ENCODE measurements at places on chromosomes 6 and 20.
A peak's percentile ranks its signal among the peaks of the same experiment; 100 is the strongest.

DNA sequence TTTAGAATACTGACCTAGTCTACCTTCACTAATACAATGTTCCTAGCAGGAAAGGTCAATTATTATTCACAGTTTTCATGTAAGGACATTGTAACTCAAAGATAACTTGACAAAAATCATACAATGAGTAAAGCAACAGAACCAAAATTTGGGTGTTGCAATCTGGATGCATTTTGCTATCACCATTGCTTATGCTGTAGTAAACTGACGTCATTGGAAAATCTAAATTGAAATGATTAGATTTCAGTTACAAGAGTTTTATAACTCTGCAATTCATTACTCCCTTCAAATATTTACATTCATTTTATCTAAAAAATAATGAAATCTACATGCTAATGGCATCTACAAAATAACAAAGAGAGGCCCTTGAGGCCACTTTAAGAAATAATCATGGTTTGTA, 147.0 kb downstream of the TENT5A start:
- no peak for DNase-seq

DNA sequence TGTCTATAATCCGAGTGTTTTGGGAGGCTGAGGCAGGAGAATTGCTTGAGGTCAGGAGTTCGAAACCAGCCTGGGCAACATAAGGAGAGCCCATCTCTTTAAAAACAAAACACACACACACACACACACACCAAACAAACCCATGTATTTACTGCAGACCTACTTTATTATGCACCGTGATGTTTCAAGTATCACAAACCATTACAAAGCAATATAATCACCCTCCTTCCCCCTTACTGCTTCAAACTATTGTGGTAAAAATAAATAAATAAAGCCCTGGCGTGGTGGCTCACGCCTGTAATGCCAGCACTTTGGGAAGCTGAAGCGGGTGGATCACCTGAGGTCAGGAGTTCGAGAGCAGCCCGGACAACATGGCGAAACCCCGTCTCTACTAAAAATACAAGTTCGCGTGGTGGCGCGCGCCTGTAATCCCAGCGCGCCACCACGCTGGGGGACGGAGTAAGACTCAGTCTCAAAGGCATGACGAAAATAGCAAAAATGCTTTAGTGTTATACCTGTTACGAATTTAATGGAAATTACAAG, 1.5 kb downstream of the TBCC start:
- no peak for DNase-seq

GRCh38 chr6:41161380-41161779, 1.5 kb downstream of the TREM2 start:
- DNase-seq, result no peak

DNA sequence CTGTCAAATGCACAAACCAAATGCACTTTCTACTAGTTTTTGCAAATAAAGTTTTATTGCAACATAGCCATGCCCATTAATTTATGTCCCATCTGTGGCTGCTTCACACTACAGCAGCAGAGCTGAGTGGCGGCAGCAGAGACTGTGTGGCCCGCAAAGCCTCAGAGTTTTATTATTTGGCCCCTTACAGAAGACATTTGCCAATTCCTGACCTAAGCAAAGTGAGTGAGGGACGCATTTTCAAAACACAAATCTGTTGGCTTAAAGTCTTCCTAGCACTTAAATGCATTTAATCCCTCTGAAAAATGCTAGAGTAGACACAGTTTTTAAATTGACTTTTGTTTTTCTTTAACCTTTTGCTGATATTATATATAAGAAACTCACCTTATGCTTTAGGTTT, 126.4 kb downstream of the PHACTR3 start:
- DNase-seq, result no peak

DNA sequence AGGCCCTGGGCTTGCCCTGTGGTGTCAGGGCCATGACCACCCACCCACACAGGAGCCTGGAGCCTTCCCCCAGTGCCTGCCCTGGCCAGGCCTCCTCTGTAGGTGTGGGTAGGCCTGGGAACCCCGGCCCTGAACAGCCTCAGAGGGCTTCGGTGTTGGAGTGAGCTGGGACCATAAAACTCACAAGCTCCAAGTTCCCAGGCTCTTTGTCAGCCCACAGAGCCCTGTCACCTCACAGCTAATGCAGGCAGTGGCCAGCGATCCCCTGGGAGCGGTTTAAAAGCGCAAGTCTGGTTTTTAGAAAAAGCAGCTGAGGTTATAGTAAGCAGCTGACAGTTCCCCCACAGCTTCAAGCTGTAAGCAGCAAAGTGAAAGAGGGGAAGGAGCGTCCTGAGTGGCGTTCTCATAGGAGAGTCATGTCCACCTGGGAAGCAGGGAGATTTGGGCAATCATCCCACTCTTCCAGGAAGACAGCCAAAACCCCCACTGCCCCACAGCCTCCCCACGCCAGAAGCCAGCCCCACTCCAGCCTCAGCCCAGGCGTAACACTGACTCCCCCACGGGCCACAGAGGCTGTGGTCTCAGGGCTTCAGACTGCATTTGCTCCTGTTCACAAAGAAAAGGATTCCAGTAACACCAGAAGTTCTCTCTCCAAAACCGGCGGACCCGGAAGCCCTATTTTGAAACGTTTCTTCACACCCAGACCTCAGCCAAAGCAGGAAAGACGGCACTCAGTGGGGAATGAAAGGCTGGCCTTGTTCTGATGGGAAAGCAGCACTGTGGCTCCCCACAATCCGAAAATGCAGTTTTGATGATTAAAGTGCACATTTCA, 34.3 kb upstream of the FOXC1 start:
- DNase-seq, result no peak

GRCh38 chr6:42387336-42387735, 64.4 kb downstream of the TRERF1 start:
- DNase-seq, result no peak

GRCh38 chr20:61366914-61367313, 114.9 kb downstream of the CDH4 start:
- no peak for DNase-seq

DNA sequence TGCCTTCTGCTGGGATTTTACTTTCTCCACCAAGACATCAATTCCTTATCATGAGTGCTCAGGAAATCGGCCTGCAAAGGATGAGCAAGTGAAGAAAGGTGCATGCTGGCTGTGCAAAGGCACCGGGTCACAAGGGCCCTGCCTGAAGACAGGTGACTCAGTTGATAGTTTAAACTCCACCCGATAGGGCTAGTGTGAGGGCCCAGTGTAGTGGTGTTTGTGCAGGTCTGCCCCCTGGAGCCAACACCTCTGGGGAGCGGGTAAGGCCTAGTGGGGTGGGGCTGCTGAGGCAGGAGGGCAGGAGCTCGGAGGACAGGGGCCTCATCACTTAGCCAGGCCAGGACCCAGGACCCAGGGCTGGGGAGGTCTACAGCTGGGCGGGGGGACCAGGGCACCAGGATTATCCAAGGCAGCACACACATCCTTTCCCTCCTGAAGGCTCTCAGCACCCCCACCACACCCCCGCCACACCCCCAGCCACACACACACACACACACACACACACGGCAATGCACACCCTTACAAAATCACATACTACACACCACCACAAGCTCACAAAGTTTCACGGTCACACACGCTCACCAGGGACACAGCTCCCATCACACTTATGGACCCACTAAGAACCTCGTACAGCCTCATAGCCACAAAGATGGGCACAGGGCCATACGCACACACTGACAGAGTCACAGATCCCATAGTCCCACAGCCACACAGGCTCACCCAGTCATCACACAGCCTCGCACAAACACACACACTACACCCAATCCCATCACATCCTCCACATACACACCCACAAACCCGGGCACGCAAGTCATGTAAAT, 75.4 kb downstream of the GRM4 start:
- no peak for DNase-seq

DNA sequence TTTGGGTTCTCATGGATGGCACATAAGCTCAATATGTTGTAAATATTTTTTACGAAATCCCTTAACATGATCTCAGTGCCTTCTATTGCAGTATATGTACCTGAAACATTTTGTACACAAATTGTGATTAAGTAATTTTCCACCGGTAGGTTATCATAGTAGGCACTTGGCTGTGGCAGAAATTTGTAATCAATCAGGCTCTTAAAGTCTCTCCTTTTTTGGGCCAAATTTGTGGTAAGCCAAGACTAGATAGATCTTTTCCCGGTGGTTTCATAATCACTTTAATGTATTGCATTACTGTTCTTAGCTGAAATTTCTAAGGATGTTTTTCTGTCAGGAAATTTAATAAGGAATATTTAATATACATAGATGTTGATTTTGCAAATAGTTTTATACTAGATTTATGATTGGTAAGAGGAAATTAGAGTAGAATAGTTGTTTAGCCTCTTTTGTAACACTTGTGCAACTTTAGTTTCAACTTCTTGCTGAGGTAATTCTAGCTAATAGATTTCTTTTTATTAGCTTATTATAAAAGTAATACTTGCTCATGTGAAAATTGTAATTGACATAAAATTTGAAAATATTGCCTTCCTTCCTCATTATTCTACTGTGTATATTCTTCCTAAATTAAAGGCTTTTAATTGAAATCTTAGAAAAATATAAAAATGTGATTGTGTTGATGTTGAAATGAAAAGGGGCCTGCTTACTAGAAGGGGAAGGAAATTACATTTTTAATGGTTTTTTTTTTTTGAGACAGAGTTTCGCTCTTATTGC, 3.2 kb downstream of the PCMT1 start:
- DNase-seq, result no peak

- DNase-seq, result no peak
Observed at GRCh38 chr20:53617791-53618489, 24.3 kb upstream of the ZNF217 start.

DNA sequence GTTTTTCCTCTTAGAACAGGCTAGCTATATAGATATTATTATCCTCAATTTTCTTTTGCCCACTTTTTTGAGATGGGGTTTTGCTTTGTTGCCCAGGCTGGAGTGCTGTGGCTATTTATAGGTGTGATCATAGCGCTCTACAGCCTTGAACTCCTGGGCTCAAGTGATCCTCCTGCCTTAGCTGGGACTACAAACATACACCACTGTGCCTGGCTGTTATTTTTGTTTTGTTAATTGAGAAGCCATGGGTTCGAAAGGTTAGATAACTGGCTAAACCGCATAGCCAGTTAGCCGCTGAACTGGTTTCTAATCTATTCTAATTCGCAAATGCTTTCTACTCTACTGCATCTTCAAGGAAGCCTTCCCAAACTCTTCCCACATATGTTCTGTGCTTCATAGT, 425.8 kb downstream of the CDKAL1 start:
- DNase-seq, result no peak

DNA sequence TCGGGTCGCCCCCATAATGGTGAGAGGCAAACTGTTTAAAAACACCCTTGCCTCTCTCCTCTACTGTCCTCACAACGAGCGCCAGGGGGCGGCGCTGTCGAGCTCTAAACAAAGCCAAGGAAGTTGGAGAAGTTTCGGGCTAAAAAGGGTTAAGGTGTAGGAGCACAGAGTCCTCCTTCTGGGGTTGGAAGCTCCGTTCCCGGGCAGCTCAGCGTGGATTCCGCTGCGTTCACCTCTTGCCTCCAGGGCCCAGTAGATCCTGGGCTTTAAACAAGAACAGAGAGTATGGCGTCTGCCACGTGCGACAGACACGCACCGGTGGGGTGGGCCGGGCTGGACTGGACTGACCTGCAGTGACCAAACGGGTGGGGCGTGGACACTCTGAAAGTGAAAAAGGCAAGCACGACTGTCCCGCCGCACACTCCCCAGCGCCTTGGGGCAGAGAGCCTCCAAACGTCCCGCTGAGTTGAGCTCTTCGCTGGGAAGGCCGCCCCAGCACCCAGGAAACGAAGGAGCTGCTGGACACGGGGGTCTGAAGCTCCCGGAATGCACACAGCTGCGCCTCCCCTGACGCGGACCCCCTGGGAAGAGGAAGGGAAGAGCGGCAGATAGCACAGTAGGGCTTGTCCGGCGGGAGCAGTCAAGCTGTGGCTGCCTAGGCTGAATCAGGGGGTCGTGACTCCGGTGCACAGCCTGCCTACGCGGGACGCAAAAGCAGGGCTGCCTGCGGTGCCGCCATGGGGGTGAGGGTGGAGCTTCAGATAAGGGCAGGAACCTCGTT, 1.6 kb upstream of the THBD start:
- DNase-seq, result no peak

DNA sequence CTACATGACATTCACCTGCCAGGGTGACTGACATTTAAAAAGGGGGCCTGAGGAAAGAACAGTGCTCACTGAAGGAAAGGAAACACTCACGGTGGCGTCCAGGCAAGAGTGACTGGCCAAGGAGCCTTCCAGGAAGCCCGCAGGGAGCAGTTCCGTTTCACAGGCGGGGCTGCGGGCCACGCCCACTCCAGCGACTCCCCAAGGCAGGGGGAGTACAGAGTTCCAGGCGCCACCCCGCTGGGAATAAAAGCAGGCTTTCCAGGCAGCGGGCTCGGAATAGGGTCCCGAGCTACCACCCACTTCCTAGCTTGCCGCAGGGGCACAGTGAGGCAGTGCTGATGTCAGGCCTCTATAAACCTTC, 34.2 kb downstream of the PKIG start:
- DNase-seq, result no peak

DNA sequence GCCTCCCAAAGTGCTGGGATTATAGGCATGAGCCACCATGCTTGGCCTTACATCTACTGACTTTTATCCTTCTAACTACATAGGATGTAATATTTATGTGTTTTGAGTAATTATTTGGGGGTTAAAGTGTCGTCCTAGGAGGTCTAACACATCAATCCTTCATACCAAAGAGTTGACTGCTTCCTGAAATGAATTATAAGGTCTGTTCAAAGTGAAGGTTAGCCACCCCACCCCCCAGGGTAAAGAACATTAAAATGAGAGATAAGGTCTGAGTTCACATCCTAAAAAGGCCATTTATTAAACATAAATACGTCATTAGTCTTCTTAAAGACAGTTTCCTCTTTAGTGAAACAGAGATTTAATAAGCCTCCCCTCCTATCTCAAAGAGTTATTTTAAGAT, 33.8 kb downstream of the TNFAIP3 start:
- no peak for DNase-seq

GRCh38 chr20:43914311-43915210, at the start of gene TOX2:
TSS of gene TOX2 (plus strand) at chr20:43914852. CDS start at chr20:43914892, 40 bp downstream.
- peak; percentile 70 for DNase-seq

DNA sequence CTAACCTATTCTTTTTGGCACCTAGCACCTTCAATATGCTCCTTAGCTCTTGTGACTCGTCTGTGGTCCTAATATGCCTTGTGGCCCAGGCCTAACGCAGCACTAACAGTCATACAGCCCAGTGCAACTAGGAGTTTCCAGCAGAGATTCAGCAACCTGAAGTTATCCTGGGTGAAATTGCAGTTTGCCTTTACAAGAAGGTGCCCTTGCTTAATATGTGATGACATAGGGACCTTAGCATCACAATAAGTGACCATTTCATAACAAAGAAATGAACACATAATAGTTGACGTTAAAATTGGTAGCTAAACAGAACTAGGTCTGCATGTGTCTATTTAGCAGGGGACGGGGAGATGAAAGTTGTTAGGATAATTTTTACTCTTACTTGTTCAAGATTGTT, 10.1 kb downstream of the FIG4 start:
- no peak for DNase-seq

DNA sequence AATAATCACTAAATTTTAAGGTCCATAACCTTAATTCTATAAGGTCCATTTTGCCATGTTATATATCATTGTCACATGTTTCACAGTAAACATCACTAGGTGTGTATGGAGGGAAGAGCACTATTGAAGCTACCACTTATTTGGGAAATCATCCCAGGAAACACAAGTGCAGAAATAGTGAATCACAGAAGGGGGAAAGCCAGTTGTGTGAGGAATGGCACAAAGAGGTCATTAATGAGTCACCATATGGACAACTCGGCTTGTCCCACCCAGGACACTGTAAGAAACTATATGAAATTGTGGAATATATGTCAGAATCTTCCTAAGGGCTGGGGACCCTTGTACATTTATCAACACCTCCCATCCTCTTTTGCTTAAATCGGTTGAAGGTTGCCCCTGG, 13.7 kb downstream of the BTN3A1 start:
- no peak for DNase-seq

- DNase-seq, result no peak
Observed at GRCh38 chr6:149313070-149313469, 4.4 kb upstream of the TAB2 start.

All from GM19239 (cell line).